ENCODE measurements at places on chromosomes 1 and 21. TPM values are rescaled to one million over a fixed set of nuclear protein-coding genes. Genes with fewer than 3 reads are reported as not detected.

DNA sequence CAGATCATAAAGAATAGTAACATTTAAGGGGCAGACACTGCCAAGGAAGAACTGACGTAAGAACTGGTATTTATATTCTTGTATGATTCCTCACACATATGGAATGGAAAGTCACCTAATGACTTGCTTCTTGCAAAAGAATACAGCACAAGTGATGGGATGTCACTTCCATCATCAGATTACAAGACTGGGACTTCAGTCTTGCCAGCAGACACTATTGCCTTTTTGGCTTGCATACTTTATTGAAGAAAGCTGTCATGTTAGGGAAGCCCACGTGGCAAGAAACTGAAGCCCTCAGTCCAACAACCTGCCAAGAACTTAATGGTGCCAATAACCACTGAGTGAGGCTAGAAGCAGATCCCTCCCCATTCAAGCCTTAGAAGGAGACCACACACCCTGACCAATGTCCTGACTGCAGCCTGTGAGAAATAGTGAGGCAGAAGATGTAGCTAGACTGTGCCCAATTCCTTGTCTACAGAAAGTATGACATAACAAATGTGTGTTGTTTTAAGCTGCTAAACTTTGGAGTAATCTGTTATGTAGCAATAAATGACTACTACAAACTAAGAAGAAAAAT is 12.0 kb downstream of the EGLN1 start:
- no peak for DNase-seq

- no peak for DNase-seq
Measured at GRCh38 chr1:4447778-4448420, 206.5 kb upstream of the AJAP1 start.

- DNase-seq, result no peak
Measured at GRCh38 chr21:23638131-23638695, 1969.1 kb downstream of the MRPL39 start.

- no peak for DNase-seq
Measured at GRCh38 chr1:62394646-62395045, 42.2 kb upstream of the USP1 start.

Gene BACE2
- 77.9 TPM for total RNA-seq

- no peak for DNase-seq
Measured at GRCh38 chr21:37181059-37181458, 86.1 kb downstream of the VPS26C start.

Measured in tibial nerve (tissue), 4 donors.